Renal pelvis (tissue), 12 donors: ENCODE measurements at places on chromosomes 11 and 22.

- no peak for DNase-seq
Measured at GRCh38 chr11:48182860-48183526, 33.6 kb upstream of the OR4B1 start.

DNA sequence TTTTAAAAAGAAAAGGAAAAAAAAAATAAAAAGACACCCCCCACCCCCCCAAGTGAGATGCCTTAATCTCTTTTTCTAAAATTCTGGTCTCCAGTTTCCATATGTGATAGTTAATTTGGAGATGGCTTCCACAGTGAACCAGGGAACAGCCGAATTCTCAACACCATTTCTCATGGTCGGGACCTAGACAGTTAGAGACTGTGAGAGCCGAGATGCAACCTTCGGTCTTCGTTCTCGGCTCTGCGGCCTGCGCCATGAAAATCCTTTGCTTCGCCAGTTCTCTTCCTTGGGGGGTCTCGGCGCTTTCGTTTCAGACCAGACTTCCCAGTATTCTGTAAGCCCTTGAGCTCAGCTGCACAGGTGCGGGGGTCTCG, 723 bp downstream of the CACNG2 start:
- no peak for DNase-seq

DNA sequence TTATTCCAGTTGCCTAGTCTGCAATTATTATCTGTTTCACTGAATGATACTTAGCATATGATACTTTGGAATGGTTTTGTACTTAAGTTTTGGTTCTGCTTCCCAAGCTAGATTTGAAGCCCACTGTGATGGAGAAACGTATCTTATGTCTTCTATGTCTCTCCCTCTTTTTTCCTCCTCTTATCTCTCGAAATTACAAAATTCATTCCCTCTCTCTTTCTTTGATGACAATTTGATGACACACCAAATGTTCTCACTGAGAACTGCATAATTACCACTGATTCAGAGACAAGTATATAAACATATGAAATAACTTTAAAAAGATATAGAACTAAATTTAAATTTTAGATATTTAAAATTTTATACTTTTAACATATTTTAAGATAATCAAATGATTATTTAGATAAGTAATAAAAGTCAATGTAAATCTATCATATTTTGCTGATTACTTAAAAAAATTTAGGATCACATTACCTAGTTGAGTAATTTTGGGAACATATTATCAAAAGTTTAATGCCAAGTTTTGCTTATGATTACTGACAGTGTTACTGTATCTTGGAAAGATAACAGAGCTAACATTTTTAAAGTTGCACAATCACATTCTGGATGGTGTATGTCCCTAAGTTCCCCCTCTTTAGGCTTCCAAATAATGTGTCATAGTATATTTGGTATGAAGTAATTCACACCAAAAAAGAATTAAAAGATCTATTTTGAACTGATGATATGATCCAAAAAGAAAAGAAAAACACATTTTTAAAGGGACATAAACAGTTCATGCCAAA, 255.3 kb downstream of the SBF2 start:
- no peak for DNase-seq

DNA sequence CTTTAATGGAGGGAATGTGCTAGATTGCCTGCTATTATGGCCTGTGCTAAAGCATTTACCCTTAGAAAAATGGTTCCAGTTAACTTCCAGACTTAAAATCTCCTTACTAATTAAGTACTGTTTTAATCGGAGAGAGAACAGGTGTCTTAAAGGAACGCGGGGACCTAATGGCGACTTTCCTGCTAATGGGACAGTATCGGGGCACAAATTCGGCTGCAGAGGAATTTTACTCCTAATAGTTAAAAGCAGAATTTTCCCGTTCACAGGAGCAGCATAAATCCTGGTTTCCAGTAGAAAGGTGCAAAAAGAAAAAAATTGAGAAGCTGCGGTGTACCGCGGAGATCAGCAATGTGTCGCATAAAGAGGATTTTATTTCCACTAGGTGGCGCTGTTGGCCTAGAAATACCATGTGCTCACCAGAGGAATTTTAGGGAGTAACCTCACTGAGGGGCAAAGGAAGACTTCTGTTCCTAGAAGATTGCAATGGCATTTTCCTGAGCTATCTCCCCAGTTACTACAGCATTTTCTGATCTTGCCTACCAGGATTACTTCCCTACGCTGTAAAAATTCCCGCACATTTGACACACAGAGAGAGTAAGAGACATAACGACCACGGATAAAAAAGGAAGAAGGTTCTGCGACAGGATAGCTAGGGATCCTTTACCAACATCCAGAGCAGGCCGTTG, 44.5 kb downstream of the ZNF280B start:
- peak; percentile 76 for DNase-seq

DNA sequence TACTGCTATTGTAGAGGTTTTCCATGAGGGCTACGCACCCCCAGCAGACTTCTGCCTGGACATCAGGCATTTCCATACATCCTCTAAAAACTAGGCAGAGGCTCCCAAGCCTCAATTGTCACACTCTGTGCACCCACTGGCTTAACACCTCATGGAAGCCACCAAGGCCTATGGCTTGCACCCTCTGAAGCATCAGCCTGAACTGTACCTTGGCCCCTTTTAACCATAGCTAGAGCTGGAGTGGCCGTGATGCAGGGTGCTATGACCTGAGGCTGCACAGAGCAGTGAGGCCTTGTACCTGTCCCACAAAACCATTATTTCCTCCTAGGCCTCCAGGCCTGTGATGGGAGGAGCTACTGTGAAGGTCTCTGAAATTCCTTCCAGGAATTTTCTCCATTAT, 33.9 kb downstream of the AAMDC start:
- no peak for DNase-seq

DNA sequence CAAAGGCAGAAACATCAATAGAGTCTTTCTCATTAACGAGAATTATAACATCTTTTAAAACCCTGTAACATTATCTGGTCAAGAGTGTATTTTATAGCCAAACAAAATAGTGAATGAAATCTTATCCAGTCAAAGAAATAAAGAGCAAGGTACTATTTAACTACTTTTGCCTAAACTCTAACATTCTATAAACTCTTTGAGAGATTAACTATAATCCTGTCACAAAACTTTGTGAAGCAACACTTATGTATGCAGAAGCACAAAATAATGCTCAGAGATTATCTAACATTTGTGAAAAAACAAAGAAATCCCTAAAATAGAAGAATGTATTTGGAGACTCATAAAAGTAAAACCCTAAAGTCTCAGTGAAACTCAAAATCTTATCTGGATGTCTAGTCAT, 124.4 kb upstream of the LUZP2 start:
- DNase-seq = no peak

DNA sequence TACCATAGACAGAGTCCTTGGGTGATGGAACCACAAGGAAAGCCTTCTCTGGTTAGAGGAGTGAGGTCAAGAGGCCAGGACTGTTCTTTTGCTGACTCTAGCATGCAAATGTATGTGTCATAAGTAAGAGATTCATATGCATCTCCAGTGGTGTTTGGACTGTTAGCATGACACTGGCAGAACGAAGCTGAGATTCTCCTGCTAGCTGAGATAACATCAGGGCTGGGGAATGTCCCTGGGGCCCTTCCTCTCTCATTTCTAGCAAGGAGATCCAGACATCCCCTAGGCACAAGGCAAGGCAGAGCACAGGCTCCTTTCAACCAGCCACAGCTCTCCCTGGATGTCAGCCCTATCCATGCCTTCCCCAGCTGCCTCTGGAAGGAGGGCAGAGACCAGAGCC, 711.3 kb downstream of the OPCML start:
- no peak for DNase-seq

- no peak for DNase-seq
Measured at GRCh38 chr11:47512701-47513100, 40.2 kb downstream of the CELF1 start.

DNA sequence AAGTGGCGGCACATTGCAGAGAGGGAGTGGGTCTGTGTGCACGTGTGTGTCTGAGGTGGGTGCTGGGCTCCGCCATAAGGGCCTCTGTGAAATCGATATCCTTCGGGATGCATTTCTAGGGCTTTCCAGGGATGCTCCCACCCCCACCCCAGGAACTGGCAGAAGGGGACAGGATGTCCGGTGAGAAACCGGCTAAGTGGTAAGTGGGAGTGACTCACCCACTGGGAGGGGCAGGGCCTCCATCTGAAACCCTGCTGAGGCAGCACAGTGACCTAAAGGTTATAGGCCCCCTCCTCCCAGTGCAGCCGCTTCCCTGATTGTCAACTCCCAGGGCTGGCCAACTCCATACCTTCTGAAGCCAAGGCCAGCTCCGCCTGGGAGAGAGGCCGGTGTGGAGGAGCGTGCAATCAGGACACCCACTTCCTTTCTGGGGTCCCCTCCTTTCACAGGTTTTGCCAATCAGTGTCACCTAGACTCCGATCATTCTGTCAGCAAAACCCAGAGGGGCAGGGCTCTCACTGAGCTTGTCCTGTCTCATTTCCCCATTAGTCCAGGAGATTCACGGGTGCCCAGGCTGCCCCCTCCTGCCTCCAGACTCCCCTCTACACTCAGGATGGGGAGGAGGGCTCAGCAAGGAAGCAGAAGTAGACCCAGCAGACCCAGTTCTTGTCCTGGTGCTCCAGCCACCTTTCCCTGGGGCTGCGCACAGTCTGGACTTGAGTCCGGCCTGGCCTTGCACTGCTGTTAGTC, 44.5 kb downstream of the NECTIN1 start:
- peak; percentile 62 for DNase-seq

- DNase-seq = no peak
Measured at GRCh38 chr11:31802990-31803812, 7.9 kb downstream of the PAX6 start.

- DNase-seq = no peak
Measured at GRCh38 chr22:49574881-49575702, 252.6 kb downstream of the BRD1 start.

DNA sequence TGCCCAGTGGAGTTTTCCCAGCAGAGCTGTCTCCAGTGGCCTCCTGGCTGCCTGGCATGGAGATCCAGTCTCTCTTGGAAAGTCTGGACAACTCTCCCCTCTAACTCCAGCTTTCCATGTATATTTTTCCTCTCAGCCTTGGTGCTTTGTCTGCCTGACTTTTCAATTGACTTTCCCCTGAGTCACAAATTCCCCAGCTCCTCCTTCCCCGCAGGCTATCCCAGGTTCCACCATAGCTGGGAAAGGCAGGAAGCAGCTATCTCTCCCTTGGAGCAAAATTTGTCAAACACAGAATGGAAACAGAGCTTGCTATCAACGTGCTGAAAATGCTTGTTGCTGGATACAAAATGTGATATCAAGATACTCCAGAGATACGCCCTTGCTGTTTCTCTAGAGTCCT, 384.8 kb downstream of the TMEM135 start:
- no peak for DNase-seq

DNA sequence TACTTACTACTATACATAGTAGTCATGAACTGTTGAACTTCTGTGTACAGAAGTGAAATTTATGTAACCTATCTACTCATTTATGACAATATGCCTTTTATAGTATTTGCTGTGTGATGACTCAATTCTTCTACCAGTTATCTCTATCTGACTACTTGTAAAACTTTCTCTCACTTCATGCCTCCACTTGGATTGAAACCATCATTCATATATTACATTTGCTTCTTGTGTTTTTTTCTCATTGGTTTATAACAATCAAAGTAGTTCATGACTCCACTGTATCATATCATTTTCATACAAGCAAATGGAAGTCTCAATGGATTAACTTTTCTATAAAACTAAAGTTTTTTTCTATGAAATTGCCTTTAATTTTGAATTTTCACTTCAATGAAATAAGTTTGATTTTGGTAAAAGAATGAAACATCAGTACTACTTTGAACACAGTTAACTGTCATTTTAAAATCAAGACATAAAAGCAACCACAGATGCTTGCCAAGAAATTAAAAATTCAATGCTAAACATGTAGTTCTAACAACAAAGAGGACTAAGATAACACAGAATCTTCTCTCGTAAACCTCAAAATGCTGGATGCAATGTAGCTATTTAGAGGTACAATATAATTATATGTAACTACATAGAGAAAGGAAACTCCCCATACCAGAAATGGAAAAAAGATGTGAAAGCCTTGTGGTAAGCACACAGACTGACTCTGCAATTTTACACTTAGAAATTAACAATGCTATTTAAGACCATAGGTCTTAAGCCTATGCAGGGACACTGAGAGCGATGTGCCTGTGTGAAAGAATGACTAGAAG, 27.6 kb upstream of the EXPH5 start:
- no peak for DNase-seq

DNA sequence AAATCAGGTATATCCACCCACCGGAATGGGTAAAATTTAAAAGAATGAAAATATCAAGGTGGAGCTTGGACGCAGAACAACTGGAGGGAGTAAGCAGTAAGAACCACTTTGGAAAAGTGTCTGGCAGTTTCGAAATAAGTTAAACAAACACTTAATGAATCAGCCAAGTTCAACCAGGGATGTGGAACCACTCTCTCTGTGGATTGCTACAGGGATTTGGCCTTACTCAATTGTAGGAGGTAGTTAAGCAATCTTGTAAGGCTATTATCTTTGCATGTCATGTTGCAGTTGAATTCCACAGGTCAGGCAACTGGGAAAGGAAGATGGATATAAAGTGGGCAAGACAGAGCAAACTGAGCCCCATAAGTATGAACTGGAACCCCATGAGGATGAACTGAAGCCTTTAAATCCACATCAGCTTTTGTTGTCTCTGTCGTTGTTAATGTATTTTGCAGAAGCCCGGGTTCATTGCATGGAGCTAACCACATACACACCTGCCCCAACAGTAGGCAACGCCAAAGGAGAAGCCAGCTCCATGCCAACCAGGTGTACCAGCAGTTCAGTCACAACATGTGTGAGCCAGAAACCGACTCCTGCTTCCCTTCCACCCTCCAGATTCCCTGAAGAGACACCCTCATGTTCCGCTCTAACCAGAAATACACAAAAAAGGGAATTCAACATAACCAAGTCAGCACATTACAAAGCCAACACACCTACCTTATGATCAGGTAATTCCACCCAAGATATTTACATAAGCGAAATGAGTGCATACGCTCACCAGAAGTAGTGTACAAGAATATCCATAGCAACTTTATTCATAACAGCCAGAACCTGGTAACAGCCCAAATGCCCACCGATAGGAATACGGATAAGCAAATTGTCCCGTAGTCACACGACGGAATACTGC, 8.0 kb upstream of the SLC43A3 start:
- no peak for DNase-seq

GRCh38 chr11:45366619-45367190, 80.6 kb upstream of the SYT13 start:
- DNase-seq = no peak

GRCh38 chr22:39938509-39939111, 21.6 kb upstream of the TMA7B start:
- no peak for DNase-seq

DNA sequence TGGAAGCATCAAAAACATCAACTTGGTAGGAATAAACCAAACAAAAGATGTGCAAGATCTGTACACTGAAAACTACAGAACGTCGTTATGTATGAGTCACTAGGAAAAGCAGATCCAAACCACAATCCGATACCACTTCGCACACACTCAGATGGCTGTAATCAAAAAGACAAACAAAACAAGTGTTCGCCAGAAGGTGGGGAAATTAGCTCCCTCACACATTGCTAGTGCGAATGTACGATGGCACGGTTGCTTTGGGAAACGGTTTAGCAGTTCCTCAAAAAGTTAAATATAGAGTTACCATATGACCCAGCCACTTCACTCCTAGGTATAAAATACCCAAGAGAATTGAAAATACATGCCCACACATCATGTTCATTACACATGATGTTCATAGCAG, 14.8 kb upstream of the CARD10 start:
- no peak for DNase-seq
